CD4-positive, alpha-beta T cell treated with Interleukin-15 for 1 hour (primary cell): ENCODE measurements at places on chromosomes 3 and 15.

DNA sequence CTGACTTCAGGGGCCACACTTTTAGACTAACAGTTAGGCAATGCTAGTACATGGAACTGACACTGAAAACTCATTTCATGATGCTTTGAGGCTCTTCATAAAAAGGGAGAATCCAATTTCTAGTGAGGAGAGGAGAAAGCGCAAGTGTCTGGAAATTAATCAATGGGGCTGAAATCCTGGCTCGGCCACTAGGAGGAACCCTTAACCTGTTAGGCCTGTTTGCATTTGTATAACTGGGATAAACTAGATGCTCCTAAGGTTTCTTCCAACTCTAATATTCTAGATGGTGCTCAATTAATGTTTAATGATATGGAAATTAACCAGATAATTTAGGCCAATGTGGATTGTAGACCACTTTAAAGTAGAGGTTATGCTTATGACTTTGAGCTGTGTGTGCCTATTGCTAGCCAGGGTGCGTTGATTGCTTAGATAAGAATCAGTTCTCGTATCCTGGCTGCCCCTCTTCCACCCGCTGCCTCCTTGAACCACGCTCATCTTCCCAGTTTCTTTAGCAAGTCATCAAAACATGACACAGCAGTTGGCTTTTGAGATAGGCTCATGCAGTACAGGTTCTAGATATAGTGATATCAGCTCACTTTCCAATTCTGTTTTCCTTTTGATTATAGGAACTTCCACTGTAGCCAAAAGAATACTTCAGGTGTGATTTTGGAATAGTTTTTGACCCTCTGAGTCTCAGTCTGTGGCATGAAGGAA, 16.8 kb upstream of the CRBN start:
- DNase-seq, result no peak

GRCh38 chr3:77524946-77525682, 485.2 kb downstream of the ROBO2 start:
- DNase-seq, result no peak

- DNase-seq, result no peak
Observed at GRCh38 chr15:41979493-41980266, 7.3 kb upstream of the EHD4 start.

GRCh38 chr15:58147171-58147611, 9.0 kb downstream of the AQP9 start:
- no peak for DNase-seq

- DNase-seq, result no peak
Observed at GRCh38 chr3:18238746-18239331, 186.3 kb downstream of the SATB1 start.

- DNase-seq, result no peak
Observed at GRCh38 chr15:42504631-42505030, 9.2 kb downstream of the SNAP23 start.

GRCh38 chr3:58164199-58164879, 46.4 kb downstream of the DNASE1L3 start:
- no peak for DNase-seq

- no peak for DNase-seq
Observed at GRCh38 chr15:100125401-100126191, 216.2 kb downstream of the ADAMTS17 start.

DNA sequence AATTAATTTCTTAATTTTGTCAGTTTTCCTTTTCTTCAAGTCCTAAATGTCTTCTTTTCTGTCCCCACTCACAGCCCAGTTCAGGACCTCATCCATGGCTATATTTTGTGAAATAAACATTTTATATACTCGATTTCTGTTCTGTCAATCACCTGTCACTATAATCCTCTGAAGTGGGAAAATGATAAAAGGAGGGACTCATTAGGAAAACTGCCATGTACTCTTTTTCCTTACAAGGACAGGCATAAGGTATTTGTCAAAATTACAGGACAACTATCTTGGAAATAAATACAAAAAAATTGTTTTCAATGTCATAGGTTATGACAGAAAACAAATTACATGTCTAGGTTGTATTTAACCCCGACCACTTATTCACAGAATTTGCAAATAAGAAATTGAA, 240.1 kb upstream of the CBLB start:
- DNase-seq, result no peak

GRCh38 chr3:114730397-114730796, 416.7 kb downstream of the ZBTB20 start:
- no peak for DNase-seq

DNA sequence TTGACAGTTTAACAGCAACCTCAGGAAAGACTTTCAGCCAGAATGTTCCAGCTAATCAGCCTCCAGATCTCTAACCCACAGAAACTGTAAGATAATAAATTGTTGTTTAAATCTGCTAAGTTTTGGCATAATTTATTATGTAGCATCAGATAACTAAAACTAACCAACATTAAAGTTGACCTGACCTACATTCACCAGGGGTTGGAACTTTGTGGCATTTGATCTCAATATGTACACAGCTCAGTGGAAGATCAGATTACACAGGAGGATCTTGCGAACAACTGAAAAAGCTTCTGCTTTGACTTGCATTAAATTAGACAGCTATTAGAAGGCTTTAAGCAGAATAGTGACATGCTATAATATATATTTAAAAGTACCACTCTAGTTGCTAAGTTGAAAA, 91.4 kb upstream of the POU1F1 start:
- no peak for DNase-seq

- DNase-seq, result no peak
Observed at GRCh38 chr15:45439521-45440260, 61.3 kb upstream of the GATM start.

GRCh38 chr3:97259263-97259662, 444.9 kb downstream of the EPHA6 start:
- DNase-seq, result no peak

DNA sequence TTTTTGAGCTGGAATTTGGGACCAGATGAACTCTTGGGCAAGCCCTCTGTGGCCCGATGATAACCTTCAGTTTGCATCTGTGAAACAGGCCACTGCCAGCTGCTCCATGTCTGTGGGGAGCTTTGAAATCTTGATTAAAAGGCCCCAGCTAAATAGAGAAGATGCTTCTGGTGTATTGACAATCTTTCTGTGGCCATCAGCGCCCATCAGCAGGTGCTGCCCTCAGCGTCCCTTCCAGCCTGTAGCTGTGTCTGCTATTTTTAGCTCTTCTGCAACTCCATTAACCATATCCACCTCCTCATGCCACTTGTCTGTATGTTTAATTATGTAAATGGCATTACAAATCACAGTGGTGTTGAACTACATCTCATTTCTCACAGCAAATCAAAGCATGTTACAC, 54.0 kb downstream of the CHCHD6 start:
- DNase-seq, result no peak

GRCh38 chr15:86139828-86140227, 60.2 kb downstream of the AGBL1 start:
- no peak for DNase-seq

GRCh38 chr3:72761410-72761809, 86.8 kb downstream of the SHQ1 start:
- no peak for DNase-seq

- no peak for DNase-seq
Observed at GRCh38 chr3:37694284-37694675, 167.4 kb upstream of the CTDSPL start.

DNA sequence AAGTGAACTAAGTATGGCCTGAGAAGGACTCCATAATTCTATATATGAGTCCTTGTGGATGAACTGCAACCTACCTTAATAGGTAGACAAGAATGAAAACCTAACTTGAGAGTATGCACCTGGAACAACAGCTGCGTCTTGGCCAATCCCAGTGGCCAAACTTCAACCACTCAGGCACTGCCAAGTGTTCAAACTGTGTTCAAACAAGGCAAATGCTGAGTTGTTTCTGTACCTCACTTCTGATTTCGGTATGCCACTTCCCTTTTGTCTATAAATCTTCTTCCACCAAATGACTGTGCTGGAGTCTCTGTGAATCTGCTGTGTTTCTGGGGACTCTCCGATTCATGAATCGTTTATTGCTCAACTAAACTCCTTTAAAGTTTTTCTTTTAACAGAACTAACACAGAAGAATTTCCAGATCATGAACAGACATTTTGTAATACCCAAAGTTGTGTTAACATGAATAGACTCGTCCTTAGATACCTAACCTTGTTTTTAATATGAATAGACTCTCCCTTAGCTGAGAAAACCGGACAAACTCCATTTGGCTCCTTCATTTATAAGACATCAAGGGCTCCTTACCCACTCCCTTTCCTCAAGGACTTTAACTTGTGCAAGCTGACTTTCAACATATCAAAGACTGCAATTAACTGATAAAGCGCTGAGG, 4.1 kb downstream of the ZNF717 start:
- DNase-seq, result no peak

- no peak for DNase-seq
Observed at GRCh38 chr3:51621091-51621892, 49.8 kb upstream of the TEX264 start.

- no peak for DNase-seq
Observed at GRCh38 chr3:85003479-85003878, 44.7 kb downstream of the CADM2 start.

- no peak for DNase-seq
Observed at GRCh38 chr3:12946649-12947316, 105.4 kb upstream of the RPL32 start.

DNA sequence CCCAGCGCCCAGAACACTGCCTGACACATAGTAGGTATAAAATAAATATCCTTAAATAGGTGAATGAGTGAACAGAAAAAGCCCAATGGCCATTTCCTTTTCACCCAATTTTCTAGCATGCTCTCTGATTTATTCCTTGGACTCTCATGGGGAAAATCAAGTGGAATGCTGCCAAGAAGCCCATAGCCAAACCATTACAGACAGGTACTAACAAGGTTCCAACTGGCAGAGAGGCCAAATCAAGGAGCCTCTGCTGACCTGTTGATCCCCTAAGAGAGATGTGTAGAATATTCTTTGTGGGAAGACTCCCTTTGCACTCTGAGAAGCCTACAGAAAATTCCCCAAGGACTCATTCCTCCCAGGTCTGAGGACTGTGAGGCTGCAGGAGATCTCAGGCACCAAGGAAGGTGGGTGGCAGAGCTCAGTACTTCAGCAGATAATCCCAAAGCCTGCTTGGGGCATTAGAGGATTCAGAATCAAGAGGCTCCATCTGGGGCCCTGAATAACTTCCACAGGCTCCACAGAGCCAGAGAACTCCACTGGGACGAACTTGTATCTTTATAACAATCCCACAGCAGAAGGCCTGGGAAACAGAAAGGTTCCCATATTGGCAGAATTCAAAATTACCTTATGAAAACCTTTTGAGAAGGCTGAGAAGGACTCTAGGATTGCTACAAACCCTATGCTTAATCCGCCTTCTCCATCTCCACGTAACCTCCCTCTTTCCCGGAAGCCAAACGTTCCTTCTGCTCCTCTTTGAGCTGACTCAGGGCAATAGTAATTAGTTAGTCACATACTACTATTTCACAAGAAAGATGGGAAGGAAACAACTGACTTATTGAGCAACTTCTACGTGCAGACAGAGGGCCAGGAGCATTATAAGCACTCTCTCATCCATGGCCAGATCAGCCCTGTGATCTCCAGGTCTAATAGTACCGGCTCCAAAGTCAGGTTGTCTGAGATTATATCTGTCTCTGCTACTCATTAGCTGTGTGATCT, 34.5 kb downstream of the PRICKLE2 start:
- DNase-seq, result no peak

DNA sequence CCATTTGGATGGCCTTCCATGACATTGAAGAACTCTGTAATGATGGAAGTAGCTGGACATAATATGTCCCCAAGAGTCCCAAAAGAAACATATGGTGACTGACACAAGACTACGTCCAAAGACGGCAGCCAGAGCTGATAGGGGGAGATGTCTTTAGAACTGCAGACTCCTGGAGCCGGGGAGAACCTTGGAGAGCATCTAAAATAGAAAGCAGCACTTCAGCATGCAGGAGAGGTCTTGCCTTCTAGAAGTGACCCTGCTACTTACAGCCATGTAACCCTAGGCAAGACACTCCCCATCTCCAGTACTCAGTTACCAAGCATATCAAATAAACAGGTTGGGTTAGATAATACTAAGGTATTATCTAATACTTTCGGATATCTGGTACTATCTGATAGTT, 143.8 kb upstream of the BCL6 start:
- DNase-seq, result no peak

DNA sequence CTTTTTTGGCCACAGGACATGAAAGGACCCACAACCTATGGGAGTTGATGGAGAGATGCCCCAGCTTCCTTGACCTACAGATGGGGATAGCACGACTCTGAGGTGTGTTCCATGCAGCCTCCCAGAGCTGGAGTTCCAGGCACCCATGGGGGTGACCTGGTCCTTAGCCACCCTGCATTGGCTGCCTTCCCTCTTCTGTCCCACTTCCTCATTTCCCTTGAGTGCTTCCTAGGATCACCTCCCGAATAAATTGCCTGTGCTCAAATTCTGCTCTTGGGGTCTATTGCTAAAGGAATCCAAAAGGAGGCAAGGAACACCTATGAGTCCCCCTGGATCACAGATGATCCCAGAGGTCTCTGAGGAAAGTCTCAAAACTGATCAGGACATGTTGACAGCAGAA, 24.7 kb upstream of the VIPR1 start:
- no peak for DNase-seq

DNA sequence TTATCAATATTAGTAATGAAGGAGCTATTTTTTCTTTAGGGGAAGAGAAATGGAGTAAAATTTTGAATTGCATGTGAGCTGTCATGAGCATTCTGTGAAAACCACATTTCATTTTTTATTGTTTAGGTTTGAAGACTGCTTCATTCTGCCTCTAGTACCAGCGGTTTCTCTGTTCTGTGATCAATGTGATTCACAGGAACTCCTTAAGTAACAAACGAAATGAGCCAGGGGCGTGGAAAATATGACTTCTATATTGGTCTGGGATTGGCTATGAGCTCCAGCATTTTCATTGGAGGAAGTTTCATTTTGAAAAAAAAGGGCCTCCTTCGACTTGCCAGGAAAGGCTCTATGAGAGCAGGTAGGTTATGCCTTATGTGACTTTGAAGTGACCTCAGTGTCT, 13.0 kb downstream of the NIPA2 start:
- DNase-seq, result no peak

DNA sequence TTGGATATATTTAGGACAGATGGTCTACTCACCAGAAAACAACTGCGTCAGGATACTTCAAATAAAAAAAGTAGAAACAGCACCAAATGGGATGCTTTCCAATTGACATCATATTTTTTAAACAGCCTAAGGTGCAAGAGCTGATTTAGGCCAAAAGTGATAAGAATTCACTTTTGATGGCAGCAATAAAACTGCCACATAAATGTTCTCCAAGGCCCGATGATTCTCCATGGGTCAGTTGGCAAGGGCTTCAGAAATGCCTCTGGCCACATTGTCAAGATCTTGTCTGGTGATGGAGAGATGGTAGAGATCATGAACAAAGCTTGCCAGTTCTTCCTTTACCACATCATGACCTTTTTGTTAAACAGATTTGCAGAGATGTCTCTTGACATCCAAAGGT, 38.9 kb downstream of the LDHAL6B start:
- no peak for DNase-seq

- DNase-seq, result no peak
Observed at GRCh38 chr3:134002306-134002705, 27.4 kb downstream of the SLCO2A1 start.

DNA sequence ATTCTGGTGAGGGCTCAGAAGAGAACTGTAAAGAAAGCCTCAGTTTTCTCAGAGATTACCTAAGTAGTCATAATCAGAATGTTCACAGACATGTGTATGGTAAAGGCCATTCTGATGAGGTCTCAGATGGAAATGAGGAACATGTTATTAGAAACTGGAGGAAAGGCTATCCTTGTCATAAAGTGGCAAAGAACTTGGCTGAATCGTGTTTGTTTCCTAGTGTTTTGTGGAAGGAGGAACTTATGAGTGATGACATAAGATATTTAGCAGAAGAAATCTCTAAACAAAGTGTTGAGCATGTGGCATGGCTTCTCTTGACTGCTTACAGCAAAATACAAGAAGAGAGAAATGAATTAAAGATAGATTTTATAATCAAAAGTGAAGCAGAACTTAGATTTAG, 12.8 kb upstream of the KLHL40 start:
- DNase-seq, result no peak
